ENCODE measurements at places on chromosomes 2 and 18.

- DNase-seq = no peak
These were observed 653.4 kb downstream of the NYAP2 start for GRCh38 chr2:226052772-226053416.

DNA sequence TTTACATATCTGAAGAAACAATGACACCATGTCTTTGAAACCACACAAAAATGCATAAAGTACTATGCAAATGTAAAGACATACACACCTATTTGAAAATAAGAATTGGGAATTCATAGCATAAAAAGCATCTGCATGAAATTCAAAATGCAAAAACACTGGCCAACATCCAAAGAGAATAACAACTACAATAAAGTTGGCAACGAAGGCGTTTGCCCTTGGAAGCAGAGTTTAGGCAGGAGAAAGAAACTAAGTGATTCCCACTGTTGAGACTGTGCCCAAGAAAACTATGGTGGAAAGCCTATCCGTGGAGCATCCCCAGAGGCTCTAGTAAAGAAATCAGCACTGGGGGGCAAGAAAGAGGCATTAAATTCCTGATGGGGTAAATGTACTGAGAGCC, 292.8 kb downstream of the RIT2 start:
- DNase-seq = no peak

GRCh38 chr2:96873651-96874096, 3.8 kb upstream of the SEMA4C start:
- DNase-seq = no peak

- DNase-seq = no peak
These were observed 556.3 kb downstream of the RIT2 start for GRCh38 chr18:42559069-42559690.

Measured in stimulated activated CD8-positive, alpha-beta memory T cell treated with anti-CD3 and anti-CD28 coated beads, Interleukin-7, amount 100 ng/mL, for 1 hour (primary cell).